HEK293T (cell line): ENCODE measurements at places on chromosomes 11 and 22.

DNA sequence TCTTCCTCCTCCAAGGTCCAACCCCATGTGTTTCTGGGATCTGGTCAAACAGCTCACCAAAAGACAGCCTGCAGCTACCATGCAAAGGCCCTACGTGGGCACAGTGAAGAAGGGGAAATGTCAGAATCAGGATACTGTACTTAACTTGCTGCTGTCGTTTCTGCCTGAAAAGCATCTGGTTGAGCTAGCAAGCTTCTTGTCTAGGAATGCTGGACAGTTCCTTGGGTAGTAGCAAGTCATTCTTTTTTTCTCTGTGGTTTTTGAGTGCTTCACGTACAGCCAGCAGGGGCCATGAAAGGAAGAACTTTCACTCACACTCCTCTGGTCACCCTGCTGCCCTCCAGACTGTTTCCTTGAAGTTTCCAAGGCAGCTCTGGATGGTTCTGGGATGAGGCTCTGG lies 24.7 kb downstream of the RCOR2 start:
- DNase-seq = no peak

DNA sequence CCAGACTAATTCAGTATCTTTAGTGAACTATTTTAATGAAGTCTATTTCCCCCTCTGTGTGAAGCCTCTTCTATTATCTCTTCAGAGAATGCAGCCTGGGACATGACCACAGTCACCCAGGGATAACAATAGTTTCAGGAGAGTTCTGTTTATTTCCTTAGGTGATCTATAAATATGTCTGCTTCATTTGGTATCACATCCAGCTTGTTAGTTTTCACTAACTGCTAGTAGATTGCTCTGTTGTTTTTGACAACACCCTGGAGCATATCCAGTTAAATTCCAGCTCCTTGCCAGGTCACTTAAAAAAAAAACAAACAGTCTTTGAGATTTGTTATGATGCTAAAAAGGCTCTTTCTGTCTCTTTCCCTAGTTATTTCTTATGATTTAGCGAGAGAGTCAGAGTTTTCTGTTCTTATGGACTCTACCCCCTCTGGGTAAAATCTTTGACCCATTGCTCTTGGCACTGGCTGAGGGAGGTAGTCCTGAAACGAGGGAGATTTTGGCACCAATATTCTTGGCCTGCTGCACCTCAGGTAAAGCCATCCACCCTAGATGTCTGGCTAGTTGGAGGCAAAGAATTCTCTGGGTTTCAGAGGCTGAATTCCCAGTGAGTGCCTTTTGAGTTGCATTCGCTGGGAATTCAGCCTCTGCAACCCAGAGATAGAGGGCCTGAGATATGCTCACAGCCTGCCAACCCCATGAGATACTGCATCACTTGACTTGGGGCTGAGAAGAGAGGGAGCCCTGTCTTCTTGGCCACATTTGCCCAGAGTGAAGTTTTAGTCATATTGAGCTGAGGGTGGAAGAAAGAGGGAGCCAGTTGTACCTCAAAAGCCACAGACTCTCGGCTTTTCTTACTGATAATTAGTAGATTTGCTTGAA lies 159.1 kb downstream of the PGR start:
- DNase-seq = no peak

- no peak for DNase-seq
These were observed 30.6 kb upstream of the TMPRSS4 start for GRCh38 chr11:118046051-118046963.

DNA sequence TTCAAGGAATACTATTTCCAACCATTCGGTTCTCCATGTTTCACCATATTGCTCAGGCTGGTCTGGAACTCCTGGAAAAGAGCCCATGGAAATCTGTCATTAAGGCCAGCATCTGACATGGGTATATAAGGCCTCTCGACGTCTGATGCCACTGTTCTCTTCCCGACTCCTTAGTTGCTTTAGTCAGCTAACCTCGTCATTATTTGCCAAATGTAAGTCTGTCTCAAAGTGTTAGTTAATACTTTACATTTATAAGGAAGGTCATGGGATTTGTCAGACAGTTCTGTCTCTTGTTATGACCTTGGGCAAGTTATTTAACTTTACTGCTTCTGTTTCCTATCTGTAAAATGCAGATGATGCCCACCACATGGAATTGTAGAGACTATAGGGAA lies 1.6 kb downstream of the MRPL48 start:
- DNase-seq = no peak

DNA sequence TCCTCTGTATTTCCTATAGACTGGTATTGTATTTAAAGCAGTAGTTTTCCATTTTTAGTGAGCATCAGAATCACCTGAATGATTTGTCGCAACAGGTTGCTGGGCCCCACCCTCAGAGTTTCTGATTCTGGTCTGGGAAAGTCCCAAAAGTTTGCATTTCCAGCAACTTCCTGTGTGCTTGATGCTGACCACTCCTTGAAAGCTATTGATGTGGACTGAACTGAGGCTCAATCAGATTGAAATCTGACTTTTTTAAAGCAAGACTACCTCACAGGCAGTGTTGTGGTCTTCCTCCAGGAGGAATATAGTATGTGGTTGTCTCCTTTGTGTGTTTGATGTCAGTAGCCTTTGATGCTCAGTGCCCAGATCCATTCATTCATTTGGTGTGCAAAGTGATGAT lies 17.2 kb upstream of the MPZL2 start:
- no peak for DNase-seq

DNA sequence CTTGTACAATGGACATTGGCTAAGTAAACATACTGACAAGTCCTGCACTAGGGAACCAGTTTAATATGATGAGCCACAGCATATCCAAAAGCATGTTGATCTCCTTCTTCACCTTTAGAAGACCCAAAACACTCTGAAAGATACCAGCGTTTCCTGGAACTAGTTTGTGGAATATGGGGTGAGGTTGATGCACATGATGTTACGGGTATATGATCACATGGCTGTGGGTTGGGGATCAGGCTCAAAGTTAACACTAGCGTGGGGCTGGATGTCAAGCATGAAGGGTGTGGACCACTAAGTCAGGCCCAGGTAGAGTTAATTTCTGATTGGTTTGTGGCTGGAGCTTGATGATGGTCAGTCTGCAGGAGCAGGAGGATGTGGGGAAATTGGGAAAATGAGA lies 9.0 kb downstream of the IGLL5 start:
- DNase-seq = no peak

- peak; percentile 79 for DNase-seq
These were observed 28.1 kb upstream of the FBXO3 start for GRCh38 chr11:33802194-33802950.

DNA sequence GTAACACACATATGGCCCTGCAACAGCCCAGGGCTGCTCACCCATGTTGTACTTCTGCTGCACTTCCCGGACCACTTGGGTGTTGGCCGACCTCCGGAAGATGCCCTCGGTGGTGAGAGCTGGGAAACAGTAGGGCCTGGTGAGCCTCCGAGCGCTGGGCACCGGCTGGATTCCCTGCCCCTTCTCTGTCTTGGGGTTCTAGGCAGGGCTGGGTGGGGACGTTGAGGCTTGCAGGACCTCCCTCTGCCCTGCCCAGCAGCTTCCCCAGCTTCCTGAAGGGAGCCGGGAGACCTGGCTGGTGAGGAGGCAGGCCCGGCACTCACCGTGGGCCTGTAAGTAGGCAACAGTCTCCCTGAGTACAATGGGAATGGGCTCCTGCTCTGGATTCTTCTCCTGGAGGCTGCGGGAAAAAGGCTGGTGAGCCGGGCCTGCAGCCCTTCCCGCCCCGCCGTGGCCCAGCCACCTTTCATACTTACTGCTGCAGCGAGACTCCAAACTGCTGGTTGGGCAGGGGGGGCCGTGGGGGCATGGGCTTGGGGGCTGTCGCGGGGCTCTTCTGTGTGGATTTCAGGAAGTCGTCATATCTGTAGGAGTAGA lies 20.2 kb downstream of the ARHGAP1 start:
- DNase-seq = no peak

GRCh38 chr22:30382340-30382739 lies 4.9 kb downstream of the RNF215 start:
- no peak for DNase-seq

DNA sequence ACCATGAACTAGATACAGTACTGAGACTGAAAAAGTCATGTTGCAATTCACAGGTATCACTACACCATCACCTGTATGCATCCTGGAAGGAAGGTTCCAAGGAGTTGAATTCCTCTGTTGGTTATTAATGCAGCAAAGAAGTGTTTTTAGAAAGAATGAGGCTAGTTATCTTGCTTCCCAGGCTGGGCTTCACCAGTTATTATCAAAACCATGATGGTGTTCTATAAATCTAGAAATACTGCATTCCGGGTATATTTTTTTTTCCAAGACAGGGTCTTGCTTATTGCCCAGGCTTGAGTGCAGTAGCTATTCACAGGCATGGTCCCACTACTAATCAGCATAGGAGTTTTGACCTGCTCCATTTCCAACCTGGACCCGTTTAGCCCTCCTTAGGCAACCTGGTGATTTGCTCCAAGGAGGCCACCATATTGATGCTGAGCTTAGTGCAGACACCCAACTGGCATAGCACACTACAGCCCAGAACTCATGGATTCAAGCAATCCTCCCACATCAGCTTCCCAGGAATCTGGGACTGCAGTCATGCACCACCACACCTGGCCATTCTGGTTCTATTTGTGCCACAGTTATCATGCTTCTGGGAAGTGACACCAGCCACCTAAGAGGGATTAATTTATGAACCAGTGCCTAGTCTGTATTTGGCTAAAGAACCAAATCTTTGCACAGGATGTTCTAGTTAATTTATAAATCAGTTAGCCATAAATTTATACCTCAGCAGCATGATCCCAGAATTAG lies 1.6 kb upstream of the MPEG1 start:
- DNase-seq = no peak

- DNase-seq = no peak
These were observed 1.9 kb downstream of the GRK3 start for GRCh38 chr22:25566186-25566897.

GRCh38 chr11:27649800-27650199 lies 50.5 kb downstream of the BDNF start:
- no peak for DNase-seq

- DNase-seq = no peak
These were observed 551.4 kb downstream of the BUD13 start for GRCh38 chr11:116221351-116221750.

DNA sequence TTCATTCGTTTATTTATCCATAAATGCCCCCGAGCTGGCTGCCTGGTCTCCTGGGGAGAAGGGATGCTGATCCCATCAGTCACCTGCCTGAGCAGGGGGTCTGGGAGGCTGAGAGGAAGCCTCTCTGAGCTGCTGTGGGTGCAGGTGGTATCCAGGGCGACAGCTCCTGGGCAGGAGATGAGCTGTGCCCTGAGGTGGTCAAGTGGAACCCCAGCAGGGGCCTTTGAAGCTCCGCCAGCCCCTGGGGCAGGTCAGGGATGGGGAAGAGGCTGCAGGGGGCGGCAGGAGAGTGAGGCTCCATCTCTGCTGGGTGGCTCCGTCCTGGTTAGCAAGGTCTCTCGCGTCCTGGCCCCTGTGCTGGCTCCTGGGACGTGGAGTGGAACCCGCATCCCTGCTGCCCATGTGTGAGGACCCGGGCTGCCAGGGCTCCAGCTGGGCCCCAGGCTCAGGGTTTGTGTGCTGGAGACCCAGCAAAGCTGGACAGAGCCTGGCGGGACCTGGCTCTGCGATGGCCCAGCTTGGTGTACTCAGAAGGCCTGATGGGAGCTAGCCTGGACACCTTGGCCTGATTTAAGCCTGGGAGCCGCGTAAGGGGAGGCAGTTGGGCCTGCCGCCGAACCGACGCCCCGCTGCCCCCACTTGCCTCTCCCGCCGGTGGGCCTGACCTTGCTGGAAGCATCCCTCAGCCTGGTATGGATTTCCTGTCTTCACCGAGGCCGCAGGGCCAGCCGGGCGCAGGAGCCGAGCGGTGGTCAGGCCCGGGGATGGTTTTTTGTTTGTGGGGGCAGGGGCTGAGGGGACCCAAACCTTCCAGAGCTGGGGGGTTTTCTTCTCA lies 44.5 kb downstream of the RTN4R start:
- no peak for DNase-seq

GRCh38 chr11:14875163-14875562 lies 16.9 kb downstream of the CYP2R1 start:
- DNase-seq = no peak

DNA sequence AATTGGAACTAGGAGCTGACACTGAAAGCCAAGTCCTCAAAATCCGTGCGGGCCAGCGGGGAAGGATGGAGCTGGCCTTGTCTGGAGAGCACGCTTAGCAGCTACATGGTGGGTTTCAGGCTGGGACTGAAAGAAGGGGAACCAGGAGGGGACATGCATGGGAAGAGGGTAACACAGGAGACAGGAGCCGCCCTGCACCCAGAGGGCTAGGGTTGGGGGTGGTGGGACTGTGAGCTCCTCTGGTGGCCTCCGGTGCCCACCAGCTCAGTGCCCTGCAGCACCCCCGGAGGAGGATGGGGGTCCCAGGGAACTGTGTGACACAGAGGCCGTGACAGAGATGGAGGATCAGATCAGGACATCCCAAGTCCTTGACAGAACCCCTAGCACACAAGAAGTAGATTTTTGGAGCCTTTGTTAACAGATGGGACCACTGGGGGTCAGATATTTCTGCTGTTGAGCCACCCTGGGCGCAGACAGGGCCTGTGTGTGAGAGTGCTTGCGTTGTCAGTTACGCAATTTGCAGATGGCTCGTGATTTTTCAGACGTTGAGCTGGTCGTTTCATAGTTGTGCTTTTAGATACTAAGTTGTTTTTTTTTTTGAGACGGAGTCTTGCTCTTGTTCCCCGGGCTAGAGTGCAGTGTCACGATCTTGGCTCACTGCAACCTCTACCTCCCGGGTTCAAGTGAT lies 21.3 kb upstream of the GRAMD4 start:
- no peak for DNase-seq

DNA sequence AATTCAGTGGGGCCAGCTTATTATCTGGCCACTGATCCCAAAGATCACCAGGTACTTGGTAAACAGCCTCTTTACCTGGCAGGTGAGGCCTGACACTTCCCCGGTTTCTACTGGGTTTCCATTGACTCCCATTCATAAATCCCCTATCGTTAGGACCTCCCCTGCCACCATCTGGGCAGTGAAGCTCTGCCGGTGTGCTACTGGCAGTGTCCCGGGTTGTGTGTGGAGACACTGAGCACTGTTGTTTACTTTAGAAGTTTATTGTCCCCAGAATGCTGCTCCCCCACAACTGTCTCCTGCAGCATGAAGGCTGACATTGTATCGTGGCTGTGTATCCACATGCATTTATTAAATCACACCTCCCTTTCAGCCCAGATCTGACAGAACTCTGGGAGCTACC lies 142.7 kb downstream of the WNT7B start:
- no peak for DNase-seq

GRCh38 chr11:105911454-105911853 lies 110.6 kb downstream of the MSANTD4 start:
- no peak for DNase-seq

GRCh38 chr11:114209904-114210303 lies 86.3 kb upstream of the NNMT start:
- no peak for DNase-seq
